Renal cortical epithelial cell (primary cell): ENCODE measurements at places on chromosomes 5 and 9.
A peak's percentile ranks its signal among the peaks of the same experiment; 100 is the strongest.

- DNase-seq: no peak
Measured at GRCh38 chr5:179294131-179294780, 51.0 kb downstream of the ADAMTS2 start.

- no peak for DNase-seq
Measured at GRCh38 chr9:98912450-98912849, 31.3 kb upstream of the COL15A1 start.

DNA sequence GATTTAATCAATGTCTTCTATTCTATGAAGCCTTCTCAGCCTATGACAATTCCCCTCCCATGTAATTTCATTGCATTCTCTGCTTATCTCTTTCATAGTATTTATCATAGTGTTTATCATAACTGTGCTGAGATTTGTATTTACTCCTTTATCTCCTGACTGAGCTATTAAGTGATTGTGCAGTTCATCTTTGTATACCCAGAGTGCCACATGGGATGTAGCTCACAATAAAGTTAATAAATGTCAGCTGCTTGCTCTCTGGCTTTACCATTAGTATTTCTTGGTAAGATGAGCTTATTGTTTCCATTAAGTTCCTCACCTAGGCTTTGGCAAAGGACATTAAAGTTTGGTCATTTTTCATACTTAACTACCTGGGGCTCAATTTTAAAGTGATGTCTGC, 275.1 kb upstream of the MPDZ start:
- no peak for DNase-seq

- DNase-seq: peak; percentile 98
Measured at GRCh38 chr5:124599028-124599973, 147.1 kb downstream of the ZNF608 start.

DNA sequence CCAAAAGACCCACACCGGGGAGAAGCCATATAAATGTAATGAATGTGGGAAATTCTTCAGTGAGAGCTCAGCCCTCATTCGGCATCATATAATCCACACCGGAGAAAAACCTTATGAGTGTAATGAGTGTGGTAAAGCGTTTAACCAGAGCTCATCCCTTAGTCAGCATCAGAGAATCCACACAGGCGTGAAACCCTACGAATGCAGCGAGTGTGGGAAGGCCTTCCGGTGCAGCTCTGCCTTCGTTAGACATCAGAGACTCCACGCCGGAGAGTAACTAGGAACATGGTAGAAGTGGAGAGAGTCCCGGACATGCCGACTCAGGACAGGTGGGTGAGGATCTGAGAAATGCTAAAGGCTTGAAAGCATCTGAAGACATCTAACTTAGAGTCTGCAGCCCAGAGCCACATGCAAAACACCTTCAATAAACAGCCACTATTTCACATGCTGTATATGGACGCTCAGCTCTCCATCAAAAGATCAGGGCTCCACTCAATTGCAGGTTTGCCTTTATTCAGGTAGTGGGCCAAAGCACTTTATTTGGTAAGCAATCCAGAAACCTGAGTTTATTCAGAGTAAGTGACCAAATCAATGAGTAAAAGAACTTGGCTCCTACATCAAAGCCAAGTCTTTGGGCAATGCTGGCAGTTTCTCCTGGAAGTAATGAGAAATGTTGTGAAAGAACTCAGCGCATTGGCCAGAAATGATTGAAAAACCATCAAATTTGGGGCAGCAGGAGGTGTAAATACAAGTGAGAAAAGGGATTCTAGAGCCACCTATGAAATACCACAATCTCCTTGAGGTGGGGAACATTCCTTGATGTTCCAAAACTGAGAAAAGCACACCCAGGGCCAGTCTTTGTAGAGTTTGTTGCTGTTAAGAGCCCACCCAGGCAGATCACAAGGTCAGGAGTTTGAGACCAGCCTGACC, 6.0 kb downstream of the RPL12 start:
- DNase-seq: peak; percentile 53

- no peak for DNase-seq
Measured at GRCh38 chr5:38190111-38190510, 68.2 kb upstream of the EGFLAM start.

GRCh38 chr5:123138774-123139173, 49.7 kb downstream of the PRDM6 start:
- peak; percentile 41 for DNase-seq

DNA sequence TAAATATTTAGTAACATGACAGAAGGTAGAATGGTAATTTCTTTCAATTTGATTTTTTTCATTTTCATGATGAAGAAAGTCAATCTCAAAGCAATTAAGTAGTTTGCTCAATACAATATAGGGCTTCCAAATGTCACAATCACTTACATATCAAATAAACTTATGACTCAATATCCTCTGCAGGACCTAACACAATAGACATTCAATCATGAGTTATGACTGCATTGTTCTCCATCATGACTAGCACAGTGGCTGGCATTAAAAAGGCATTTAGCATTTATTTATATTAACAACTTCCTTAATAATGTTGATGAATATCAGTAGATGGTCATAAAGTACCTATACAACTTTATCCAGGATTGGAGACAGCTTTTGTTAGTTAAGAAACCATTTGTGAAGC, 1499.6 kb downstream of the EFNA5 start:
- peak; percentile 36 for DNase-seq

DNA sequence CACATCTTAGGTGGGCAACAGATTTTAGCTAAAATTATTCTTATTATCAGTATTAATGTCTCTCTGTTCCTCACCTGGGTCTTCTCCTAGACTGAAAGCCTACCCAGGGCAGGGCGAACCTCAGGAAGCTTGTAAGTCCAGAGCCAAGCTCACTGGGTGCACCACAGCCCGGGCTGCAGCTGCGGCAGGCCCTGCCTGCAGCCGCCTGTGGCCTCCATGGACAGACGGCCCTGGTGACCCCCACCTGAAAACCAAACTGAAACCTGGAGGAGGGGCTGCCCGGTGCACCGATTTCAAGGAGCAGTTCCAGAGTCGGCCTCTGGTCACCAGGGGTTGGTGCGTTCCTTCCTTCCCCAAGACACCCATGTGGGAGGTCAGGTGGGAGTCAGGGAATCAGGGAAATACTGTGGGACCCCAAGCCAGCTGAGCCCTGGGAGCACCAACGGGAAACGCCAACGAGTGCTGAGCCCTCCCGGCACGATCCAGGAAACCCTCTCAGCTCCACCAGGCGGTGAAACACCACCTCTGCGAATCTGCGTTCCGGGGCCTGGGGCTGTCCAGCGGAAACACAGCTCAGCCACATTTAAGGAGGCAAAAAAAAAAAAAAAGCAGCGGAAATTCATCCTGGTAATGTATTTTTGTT, 68.6 kb upstream of the PPP1R26 start:
- DNase-seq: no peak

GRCh38 chr9:128082151-128082550, 14.1 kb downstream of the SLC25A25 start:
- peak; percentile 69 for DNase-seq

- no peak for DNase-seq
Measured at GRCh38 chr9:77014597-77015263, 4.7 kb upstream of the FOXB2 start.
